Stimulated activated CD8-positive, alpha-beta memory T cell treated with anti-CD3 and anti-CD28 coated beads, Interleukin-7, amount 100 ng/mL, for 4 hours (primary cell): ENCODE measurements at places on chromosomes 1 and 21.
A peak's percentile ranks its signal among the peaks of the same experiment; 100 is the strongest.

- DNase-seq = no peak
Measured at GRCh38 chr1:9435854-9436640, 103.2 kb upstream of the SLC25A33 start.

GRCh38 chr1:229999004-229999670, 67.9 kb upstream of the GALNT2 start:
- no peak for DNase-seq

DNA sequence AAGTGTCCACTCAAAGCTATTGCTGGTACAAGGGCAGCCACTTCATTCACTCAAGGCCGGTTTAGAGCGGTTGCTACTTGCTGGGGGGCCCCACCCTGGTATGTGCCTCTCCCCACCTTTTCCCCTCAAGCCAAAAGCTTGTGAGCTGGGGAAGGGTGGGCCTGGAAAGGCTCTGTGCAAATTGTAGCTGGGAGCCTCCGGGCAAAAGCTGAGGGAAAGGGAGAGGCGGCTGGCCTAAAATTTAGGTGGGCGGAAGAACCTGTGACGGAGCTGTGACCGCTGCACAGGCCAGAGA, 306 bp upstream of the SH3D21 start:
- no peak for DNase-seq

DNA sequence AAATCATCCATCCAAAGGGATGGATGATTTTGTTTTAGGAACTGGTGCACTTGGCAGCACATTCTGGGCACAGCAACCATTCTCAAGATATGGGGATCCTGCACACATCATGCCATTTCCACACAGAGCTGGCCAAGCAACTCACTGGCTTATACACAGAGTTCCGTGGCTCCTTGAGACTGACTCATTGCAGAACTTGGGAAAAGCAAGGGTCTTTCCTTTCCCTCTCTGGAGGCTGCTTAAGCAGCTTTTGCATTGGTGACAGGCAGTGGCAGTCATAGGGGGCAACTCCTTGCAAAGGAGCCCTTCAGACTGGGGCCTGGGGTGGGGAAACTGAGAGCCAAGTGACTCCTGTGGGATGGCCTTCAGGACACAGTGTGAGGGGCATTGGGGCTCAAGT, 1.9 kb upstream of the MAD2L2 start:
- DNase-seq = no peak

- DNase-seq = no peak
Measured at GRCh38 chr1:215878843-215879242, 311.7 kb downstream of the KCTD3 start.

- no peak for DNase-seq
Measured at GRCh38 chr1:231639819-231640218, 13.2 kb downstream of the DISC1 start.

- DNase-seq = no peak
Measured at GRCh38 chr1:231124746-231125145, 37.1 kb upstream of the TRIM67 start.

- DNase-seq = no peak
Measured at GRCh38 chr1:220994671-220995070, 115.4 kb downstream of the HLX start.

DNA sequence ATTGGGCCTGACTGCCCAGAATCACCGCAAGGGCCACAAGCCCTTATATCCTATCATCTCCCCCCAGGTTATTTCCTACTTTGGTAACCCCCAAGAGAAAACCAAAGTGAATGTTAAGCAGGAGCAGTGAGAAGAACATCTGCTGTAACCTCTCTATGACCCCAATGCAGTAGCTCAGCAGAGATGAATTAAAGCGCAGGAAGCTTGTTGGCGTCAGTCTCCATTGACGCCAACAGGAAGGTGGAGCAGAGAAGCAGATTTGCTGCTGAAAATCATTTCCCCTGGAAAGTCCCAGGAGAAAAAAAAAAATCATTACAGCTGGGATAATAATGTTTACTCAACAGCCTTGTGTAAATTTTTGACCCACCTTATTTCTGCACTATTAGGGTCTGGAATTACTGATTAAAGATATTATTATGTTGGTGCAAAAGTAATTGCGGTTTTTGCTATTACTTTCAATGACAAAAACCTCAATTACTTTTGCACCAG, 33.2 kb upstream of the FAM163A start:
- no peak for DNase-seq

DNA sequence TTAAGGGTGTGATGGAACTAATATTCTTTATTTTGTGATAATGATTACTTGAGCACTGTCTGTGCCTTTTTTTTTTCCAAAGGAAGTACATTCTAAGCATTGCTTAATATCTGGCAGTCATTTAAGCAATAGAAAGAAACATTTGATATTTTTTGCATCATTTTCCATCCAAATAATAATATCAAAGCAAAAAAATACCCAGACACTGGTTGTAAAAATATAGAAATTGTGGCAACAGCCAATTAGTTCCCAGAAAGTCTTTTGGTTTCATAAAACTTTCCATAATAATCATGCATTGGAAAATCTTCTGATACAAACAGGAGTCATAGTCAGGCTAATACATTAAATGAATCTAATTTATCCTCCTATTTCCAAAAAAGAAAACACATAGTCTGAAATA, 629.3 kb upstream of the ADAMTS5 start:
- no peak for DNase-seq

- no peak for DNase-seq
Measured at GRCh38 chr1:151783796-151784195, 6.5 kb downstream of the TDRKH start.

- DNase-seq = no peak
Measured at GRCh38 chr1:203661572-203661971, 34.9 kb downstream of the ATP2B4 start.

- DNase-seq = no peak
Measured at GRCh38 chr1:170730438-170730837, 66.5 kb downstream of the PRRX1 start.

DNA sequence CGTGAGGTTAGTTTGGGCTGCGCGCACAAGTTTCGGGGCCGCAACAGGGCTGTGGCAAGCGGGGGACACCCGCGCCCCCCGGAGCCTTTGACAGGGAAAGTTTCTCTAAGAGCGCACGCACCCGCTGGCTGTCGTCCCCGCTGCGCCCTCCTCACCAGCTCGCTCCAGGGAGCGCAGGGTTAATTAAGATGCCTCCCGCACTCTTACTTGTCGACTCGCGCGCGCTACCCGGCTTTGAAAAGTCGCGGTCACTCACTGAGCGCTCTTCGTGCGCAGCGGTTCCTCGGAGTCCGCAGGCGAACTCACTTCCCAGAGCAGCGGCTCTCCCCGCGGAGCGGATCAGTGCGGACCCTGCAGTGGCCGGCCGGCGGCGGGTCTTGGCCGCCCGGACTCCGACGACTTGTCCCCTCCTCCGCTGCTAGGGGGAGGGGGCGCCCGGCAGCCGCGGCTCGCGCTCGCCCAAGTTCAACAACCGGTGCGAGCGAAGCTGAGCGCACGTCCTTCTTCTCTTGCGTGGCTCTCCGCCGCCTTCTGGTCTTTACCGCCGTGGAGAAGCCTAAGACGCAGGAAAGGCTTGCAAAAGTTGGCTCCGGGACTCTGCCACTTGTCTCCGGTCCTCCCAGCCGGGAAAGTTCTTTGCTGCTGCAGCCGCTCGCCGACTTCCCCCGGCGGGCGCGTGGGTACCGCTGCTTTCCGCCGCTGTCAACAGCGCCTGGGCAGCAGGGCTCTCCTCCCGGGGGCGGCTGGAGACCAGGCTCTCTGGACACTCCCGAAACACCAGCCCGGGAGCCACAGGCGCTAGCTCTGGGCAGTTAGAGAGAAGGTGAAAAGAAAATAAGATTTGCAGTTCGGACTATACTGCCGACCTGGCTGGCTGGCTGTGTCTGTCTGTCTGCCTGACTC, 506 bp downstream of the JUN start:
- DNase-seq = peak; percentile 32

GRCh38 chr1:154871374-154871773, 1.3 kb upstream of the KCNN3 start:
- DNase-seq = no peak

DNA sequence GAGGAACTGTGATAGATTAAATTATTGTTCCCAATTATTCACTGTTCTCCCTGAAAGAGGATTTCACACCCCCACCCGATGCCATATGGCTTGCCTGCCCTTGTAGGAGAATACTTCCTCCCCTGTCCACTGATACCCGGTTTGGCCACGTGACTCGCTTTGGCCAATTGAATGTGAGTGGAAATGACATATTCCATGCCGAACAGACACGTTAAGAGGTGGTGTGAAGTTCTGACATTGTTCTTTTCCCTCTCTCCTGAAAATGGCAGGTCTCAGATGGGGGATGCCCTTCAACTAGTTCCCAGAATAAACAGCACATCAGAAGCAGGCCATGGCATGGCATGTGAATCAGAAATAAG, 5.3 kb downstream of the STUM start:
- no peak for DNase-seq

GRCh38 chr1:180590889-180591288, 32.1 kb downstream of the OVAAL start:
- no peak for DNase-seq

GRCh38 chr1:168498956-168499687, 44.7 kb downstream of the XCL2 start:
- DNase-seq = no peak

DNA sequence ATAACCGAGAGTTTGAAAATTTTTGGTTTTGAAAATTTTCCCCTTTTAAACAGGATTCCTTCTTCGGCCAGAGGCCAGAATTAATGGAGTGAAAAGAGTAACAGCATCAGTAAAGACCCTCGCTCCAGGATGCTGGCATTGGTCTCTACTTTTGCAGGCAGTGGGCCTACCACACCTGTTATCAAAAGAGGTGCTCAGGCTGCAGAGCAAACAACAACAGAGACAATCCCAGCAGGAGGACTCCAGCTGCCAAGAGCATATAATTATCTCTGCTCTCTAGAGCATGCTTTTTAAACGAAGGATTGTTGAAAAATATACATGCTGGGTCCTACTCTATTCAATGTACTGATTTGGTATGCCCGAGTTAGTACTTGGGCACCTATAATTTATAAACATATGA, 1048.5 kb downstream of the PLA2G4A start:
- DNase-seq = no peak

DNA sequence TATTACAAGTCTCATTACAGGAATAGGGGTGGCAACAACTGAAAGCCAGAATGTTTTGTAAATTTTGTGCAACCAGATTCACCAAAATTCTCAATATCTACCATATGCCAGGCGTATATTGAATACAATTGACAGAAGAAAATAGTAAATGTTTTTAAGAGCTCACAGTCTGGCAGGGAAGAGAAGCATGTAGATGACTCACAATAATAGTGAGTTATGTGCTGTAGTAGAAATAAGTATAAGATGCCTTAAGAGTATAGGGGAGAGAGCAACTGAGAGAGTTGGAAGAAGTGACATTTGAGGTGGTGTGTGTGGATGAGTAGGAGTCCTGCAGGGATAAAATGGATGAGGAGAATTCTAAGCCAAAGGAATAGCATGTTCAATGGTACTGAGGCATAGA, 170.5 kb upstream of the FGGY start:
- DNase-seq = no peak

GRCh38 chr1:59409986-59410385, 113.1 kb downstream of the FGGY start:
- DNase-seq = no peak

DNA sequence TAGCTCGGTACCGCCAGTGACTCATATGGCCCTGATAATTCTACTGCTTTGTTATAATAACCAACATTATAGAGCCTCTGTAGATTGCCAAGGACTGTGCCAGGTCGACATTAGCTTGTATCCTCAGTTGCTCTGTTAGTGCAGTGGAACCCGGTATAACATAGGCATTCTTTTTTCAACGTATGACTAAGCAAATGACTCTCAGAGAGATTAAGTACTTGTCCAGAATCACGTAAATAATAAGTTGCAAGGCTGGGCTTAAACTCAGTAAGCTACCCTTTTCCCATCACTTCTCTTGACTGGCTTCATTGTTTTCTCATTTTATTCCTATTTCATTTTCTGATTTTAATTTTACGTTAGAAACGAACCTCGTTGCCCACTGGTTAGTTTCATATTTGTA, 85.1 kb downstream of the UBE4B start:
- no peak for DNase-seq

DNA sequence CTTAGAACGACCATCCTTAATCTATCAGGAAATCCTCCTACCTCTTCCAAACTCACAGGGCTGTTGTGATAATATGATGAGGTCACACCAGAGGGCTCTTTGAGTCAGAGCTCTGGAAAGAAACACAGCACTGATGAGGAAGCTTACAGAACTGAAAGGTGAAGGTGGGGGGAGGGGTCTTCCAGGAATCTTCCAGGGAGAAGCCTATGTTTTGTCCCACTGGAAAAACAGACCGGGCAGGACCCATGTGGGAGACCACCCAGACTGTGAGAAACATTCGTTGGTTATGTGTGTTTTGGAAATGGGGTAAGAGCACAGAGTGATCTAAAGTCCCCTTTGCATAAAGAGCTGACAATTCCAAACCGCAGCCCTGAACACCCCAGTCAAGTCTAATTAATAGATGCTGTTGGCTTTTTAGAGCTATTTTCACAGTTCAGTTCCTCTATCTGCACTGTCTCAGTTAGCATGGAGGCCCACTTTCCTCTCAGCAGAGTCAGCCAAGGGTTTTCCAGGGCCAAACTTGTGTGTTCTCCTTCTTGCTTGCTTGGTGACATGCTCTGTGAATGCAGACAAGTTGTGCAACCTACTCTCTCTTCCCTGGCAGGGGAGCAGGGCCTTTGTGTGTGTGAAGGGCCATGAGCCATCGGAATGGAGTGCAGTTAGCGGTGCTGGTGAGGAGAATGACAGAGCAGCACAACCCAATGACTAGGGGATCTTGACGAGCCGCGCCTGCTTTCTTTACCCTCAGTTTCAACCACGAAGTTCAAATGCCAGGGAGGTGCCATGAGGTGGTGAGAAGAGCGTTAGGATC, 12.3 kb downstream of the PHLDA3 start:
- DNase-seq = no peak

GRCh38 chr1:95171270-95172245, 54.4 kb downstream of the TLCD4 start:
- no peak for DNase-seq

GRCh38 chr1:214364386-214364785, 83.4 kb downstream of the SMYD2 start:
- no peak for DNase-seq

DNA sequence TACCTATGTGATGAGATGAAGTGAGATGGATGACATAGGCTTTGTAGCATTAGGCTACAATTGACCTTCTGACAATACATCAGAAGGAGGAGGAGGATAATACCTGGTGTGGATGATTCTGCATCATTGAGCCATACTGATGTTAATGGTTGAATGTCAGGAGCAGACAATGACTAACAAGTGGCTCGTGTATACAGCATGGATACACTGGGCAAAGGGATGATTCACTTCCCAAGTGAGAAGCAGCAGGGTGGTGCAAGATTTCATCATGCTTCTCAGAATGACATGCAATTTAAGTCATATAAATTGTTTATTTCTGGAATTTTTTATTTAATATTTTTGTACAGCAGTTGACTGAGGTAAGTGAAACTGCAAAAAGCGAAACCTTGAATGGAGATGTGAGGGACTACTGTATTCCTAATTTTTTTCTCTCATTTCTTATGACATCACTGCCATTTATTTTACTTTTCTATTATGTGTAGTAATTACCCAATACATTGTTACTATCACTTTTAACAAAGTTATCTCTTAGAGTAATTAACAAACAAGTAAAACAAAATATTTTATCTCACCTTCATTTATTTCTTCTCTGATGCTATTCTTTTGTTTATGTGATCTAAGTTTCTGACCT, 34.4 kb upstream of the COP1 start:
- DNase-seq = no peak

GRCh38 chr1:95257758-95258157, 23.7 kb downstream of the RWDD3 start:
- no peak for DNase-seq

- no peak for DNase-seq
Measured at GRCh38 chr21:24045373-24045772, 1561.9 kb downstream of the MRPL39 start.

GRCh38 chr21:42376338-42376982, 10.1 kb upstream of the TFF1 start:
- DNase-seq = no peak
